ENCODE measurements at places on chromosomes 4 and X. TPM values are rescaled to one million over a fixed set of nuclear protein-coding genes. Genes with fewer than 3 reads are reported as not detected.

The ATOH1 gene
- polyA plus RNA-seq = not detected

The HPF1 gene
- 41.7 TPM for polyA plus RNA-seq

The SRD5A3 gene
- 12.1 TPM for polyA plus RNA-seq

The ANTXR2 gene
- polyA plus RNA-seq = 69.4 TPM

GRCh38 chrX:80334583-80334982 is 85.7 kb upstream of the TENT5D start:
- peak overlapping the region; percentile 8 for H3K4me3 ChIP-seq
- no peaks in the 10 kb centered on the region for H3K27me3 ChIP-seq
- H3K4me1 ChIP-seq = no peaks in the 10 kb centered on the region
- no peak overlapping the region for H3K27ac ChIP-seq
- H3K36me3 ChIP-seq = no peaks in the 10 kb centered on the region

GRCh38 chr4:86549163-86549788 is 44.8 kb upstream of the PTPN13 start:
- H3K27me3 ChIP-seq = peaks cover 11% of the 10 kb centered on the region
- peaks cover 5% of the 10 kb centered on the region for H3K4me1 ChIP-seq
- DNase-seq = no peak

DNA sequence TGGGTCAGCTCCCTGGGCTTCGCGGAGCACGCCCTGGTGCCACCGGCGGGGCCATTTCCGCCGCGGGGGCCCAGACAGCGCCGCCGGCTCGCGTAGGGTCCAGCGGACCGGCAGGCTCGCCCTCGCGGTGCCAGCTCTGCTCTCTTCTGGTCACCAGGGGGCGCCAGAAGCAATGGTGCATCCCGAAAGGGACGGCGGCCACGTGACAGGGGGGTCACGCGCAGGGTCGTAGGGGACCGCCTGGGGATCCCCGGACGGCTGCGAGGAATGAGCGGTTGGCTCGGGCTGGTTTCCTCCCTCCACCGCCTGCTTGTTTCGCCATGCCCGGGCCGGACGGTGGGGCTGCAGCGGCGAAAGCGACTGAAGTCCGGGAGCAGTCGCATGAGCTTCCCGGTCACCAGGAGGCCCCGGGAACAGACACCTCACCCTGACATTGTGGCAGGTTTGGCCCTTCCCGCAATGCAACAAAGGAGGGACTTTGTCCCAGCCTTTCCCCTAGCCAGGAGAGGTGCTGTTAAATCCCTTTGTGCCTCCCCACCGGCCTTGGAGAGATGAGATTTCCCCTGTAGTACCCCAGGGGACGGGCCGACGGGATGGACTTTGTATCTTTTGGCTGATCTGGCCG is 15.8 kb downstream of the ZCCHC12 start:
- H3K4me3 ChIP-seq = peak overlapping the region; percentile 37
- H3K4me1 ChIP-seq = no peaks in the 10 kb centered on the region
- DNase-seq = peak; percentile 84
- H3K27me3 ChIP-seq = no peaks in the 10 kb centered on the region

DNA sequence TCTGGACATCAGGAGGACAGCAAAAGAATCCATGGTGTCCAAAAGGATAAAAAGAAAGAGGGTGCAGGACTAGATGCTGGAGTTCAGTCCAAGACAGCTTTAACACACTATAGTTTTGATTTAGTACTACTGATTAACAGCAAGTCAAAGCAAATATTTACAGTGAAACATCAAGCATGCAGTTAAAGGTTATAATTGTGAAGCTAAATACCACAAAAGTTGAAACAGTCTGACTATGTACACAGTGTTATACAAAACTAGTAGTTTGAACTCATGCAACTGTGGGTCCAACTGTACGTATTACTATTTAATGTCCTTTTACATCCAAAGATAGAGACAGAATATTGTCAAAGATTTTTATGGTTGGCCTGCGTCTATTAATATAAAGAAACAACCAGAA is 57.6 kb downstream of the CHIC2 start:
- no peak for DNase-seq
- no peaks in the 10 kb centered on the region for H3K27me3 ChIP-seq
- H3K27ac ChIP-seq = no peak overlapping the region
- peaks cover 19% of the 10 kb centered on the region for H3K4me1 ChIP-seq
- H3K36me3 ChIP-seq = no peaks in the 10 kb centered on the region
- no peak overlapping the region for H3K4me3 ChIP-seq

GRCh38 chr4:8268901-8269534 is 536 bp upstream of the HTRA3 start:
- peaks cover 13% of the 10 kb centered on the region for H3K4me1 ChIP-seq
- no peaks in the 10 kb centered on the region for H3K36me3 ChIP-seq
- no peak overlapping the region for H3K27ac ChIP-seq
- no peak overlapping the region for H3K4me3 ChIP-seq

GRCh38 chr4:124846306-124846705 is 133.8 kb upstream of the ANKRD50 start:
- no peaks in the 10 kb centered on the region for H3K4me1 ChIP-seq
- no peak overlapping the region for H3K27ac ChIP-seq
- no peak for DNase-seq
